ENCODE measurements at places on chromosomes 2 and 18.

GRCh38 chr2:64359171-64359891 is 94.6 kb upstream of the LGALSL start:
- no peak for DNase-seq

DNA sequence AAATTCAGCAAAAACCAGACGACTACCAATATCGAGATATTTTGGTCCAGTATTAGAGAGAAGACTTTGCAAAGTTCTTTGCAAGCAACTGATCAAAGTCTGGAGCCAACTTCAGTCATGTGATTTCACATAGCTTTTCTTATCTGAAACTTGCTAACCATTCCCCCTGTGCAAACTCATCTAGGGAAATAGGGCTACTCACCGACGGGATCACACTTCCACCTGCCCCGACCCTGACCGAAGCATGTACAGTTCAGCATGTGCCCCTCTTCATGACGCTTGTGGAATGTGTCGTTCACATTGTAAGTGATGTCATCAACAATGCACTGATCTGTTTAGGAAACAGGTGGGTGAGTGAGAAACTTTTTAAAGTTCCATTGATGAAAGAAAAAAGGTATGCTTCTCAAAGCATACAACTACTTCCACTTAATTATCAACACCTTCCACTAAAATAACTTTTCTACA is 15.4 kb downstream of the FN1 start:
- no peak for DNase-seq

DNA sequence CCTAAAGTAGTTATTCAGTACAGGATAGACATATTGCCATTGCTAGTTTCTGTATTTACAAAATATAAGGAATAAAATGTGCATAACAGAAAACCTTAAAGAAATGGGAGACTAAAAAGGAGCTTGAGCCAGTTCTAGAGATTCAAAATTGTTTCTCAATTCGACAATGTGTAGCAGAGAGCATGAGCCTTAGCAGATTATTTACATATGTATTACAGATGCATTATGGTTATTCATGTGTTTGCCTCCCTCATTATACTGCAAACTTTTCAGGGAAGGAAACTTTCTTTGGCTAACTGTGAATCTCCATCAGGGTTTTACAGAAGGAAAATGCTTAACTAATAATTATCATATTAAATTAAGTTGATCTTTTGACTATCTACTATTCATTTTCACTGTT is 854.4 kb upstream of the SLC39A10 start:
- no peak for DNase-seq

GRCh38 chr2:212064318-212064717 is 474.3 kb downstream of the ERBB4 start:
- no peak for DNase-seq
